Smooth muscle cell of trachea (primary cell): ENCODE measurements at places on chromosomes 5 and 9. TPM values are rescaled to one million over a fixed set of nuclear protein-coding genes. Genes with fewer than 3 reads are reported as not detected.

The MRPS30 gene
- total RNA-seq = 57.5 and 82.5 TPM in 2 replicates

The ZSWIM6 gene
- total RNA-seq = 10.4 and 11.5 TPM in 2 replicates

The TMEM174 gene
- total RNA-seq = not detected in 2 replicates

The IL3 gene
- total RNA-seq = not detected in 2 replicates

The GRXCR2 gene
- total RNA-seq = not detected in 2 replicates

The OTULINL gene
- under 0.01 and 0.17 TPM in 2 replicates for total RNA-seq

The SPINK4 gene
- total RNA-seq = not detected in 2 replicates

The NPR3 gene
- total RNA-seq = 82.2 and 123 TPM in 2 replicates

The EQTN gene
- not detected in 2 replicates for total RNA-seq

The PCDHB16 gene
- total RNA-seq = 0.15 and 0.50 TPM in 2 replicates

The ECSCR gene
- total RNA-seq = 0.33 and 1.2 TPM in 2 replicates

The AGGF1 gene
- 27.6 and 40.2 TPM in 2 replicates for total RNA-seq

The SLC4A9 gene
- not detected in 2 replicates for total RNA-seq

The STK32A gene
- 0.44 and 0.83 TPM in 2 replicates for total RNA-seq

The SH3TC2 gene
- 1.5 and 3.3 TPM in 2 replicates for total RNA-seq

The CARTPT gene
- not detected in 2 replicates for total RNA-seq

The CSF1R gene
- under 0.01 and 0.17 TPM in 2 replicates for total RNA-seq

The DAP gene
- 54.9 and 74.9 TPM in 2 replicates for total RNA-seq

The ZNF366 gene
- total RNA-seq = under 0.01 TPM in 1 of 2 replicates, not detected in the other

The FBP2 gene
- not detected in 2 replicates for total RNA-seq

The KYAT1 gene
- 9.1 and 13.7 TPM in 2 replicates for total RNA-seq

The HAVCR1 gene
- total RNA-seq = 0.17 TPM in 1 of 2 replicates, not detected in the other

The TRPM6 gene
- total RNA-seq = under 0.01 TPM in 2 replicates

The SLC45A2 gene
- total RNA-seq = under 0.01 TPM in 1 of 2 replicates, not detected in the other

The NPR2 gene
- 48.6 and 54.3 TPM in 2 replicates for total RNA-seq

The RBM22 gene
- total RNA-seq = 22.8 and 24.1 TPM in 2 replicates

The IFNK gene
- not detected in 2 replicates for total RNA-seq

The RASEF gene
- 0.44 and 0.50 TPM in 2 replicates for total RNA-seq

The LCN9 gene
- total RNA-seq = not detected in 2 replicates

The IFNA8 gene
- not detected in 2 replicates for total RNA-seq

The COL23A1 gene
- total RNA-seq = under 0.01 and 0.15 TPM in 2 replicates

The GPR150 gene
- 0.29 and 0.66 TPM in 2 replicates for total RNA-seq

The HMMR gene
- 3.1 and 61.5 TPM in 2 replicates for total RNA-seq
